ENCODE measurements at places on chromosomes 6 and 20.

GRCh38 chr6:149891259-149891658 lies 6.7 kb downstream of the RAET1E start:
- DNase-seq = no peak

- DNase-seq = no peak
Measured at GRCh38 chr6:125346926-125347563, 45.3 kb upstream of the HDDC2 start.

DNA sequence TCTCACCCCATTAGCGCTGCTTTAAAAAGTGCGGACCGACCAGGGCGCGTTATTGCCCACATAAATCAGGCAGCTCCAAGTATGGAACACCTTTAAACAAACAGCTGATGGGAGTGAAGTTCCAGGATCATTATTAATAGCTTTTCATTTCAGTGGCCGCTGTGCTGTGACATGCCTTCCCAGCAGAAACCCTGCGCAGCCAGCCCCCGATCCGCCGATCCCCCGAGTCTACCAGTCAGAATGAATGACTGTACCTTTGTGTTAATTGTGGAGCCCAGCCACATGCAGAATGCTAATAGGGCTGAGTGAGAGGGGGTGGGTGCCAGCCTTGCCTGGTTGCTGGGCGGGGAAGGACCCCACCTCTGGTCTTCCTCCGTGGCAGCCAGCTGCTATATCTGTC lies 21.9 kb downstream of the CDH22 start:
- no peak for DNase-seq

- DNase-seq = no peak
Measured at GRCh38 chr6:4342407-4343137, 207.2 kb upstream of the ECI2 start.

- DNase-seq = no peak
Measured at GRCh38 chr20:59214606-59215547, 51.3 kb downstream of the ZNF831 start.
